ENCODE measurements at places on chromosomes 12 and 14.

- no peak for DNase-seq
Measured at GRCh38 chr12:84998341-84998740, 37.7 kb downstream of the TSPAN19 start.

DNA sequence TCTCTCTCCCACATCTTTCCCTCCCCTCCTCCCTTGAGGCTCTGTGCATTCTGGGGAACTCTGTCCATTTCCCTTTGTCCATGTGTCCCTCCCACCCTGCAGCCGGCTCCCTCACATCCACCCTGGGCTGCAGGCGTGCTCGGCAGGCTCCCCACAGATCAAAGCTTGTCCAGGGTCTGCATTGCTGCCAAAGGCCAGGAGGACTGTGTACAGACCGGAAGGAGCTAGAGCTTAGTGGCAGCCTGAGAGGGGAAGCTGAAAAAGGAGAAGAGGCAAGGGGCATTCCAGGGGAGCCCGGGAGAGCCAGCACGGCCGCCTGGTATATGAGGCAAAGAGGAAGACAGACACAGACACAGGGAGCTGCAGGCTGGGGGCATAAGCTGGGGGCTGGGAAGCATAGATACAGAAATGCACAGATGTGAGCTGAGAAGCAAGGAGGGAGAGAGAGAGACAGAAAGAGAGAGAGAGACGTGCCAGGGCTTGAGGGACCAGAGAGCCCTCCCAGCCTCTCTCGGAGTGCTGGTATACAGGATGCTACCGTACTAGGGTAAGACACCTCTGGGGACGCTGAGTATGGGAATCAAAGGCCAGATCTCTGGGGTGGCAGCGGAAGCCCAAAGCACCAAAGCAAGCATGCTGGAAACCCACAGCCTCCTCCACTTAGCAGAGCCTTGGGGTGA is 3.3 kb downstream of the CD4 start:
- no peak for DNase-seq

- DNase-seq, result no peak
Measured at GRCh38 chr14:96734076-96734622, 63.0 kb upstream of the VRK1 start.

- no peak for DNase-seq
Measured at GRCh38 chr12:132513070-132513398, 23.1 kb downstream of the FBRSL1 start.

DNA sequence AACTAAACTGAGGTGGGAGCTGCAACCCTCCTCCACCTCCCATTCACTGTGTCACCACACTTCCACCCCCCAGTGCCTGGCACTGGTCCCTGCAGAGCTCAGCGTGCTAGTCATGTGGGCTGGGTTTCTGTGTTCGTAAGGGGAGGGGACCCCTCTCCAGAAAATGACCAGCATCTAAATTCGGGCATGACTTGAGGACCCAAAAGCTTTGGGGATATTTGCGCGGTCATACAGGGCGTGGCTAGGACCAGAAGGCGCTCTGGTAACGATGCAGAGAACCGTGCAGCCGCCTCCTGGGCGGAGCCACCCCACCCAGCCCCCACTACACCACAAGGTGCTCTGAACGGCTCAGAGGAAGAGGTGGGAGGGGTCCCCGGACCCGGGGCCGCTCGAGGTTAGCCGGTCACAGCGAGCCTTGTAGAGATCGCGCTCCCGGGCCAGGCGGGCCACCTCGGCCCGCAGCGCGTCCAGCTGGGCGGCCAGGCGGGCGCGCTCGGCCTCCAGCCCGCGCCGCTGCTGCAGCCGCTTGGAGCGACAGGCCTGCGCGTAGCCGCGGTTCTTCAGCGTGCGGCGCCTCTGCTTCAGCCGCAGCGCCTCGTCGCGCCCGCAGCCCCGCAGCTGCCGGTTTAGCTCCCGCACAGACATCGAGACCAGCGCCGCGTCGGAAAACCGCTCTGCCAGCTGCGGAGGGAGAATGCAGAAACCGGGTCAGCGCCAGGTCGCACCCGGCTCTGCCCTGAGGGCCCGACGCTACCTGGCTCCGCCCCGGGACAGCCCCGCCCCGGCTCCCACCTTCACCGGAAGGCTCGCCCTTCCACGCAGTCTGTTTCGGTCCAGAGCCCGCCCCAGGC is 9.8 kb downstream of the CPNE6 start:
- peak; percentile 38 for DNase-seq

DNA sequence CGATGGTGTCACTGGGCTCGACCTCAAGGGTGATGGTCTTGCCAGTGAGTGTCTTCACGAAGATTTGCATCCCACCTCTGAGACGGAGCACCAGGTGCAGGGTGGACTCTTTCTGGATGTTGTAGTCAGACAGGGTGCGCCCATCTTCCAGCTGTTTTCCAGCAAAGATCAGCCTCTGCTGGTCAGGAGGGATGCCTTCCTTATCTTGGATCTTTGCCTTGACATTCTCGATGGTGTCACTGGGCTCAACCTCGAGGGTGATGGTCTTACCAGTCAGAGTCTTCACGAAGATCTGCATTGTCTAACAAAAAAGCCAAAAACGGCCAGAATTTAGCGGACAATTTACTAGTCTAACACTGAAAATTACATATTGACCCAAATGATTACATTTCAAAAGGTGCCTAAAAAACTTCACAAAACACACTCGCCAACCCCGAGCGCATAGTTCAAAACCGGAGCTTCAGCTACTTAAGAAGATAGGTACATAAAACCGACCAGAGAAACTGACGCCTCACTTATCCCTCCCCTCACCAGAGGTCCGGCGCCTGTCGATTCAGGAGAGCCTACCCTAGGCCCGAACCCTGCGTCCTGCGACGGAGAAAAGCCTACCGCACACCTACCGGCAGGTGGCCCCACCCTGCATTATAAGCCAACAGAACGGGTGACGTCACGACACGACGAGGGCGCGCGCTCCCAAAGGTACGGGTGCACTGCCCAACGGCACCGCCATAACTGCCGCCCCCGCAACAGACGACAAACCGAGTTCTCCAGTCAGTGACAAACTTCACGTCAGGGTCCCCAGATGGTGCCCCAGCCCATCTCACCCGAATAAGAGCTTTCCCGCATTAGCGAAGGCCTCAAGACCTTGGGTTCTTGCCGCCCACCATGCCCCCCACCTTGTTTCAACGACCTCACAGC is 717 bp downstream of the UBC start:
- peak; percentile 92 for DNase-seq

DNA sequence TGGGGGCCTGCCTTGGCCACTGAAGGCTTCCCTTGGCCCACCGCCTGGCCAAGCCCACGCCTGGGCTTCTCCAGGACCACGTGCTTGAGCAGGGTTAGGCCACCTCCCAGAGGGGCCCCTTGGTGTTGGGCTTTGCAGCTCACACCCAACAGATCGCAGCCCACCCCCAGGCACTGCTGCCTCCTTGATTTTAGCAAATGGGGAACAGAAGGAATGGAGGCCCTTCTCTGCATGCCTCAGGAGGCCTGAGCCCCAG is 23.3 kb downstream of the RAB35 start:
- DNase-seq, result no peak

- peak; percentile 88 for DNase-seq
Measured at GRCh38 chr12:3073438-3074250, 3.5 kb upstream of the TSPAN9 start.

- no peak for DNase-seq
Measured at GRCh38 chr12:104643093-104643818, 186.5 kb downstream of the CHST11 start.

- DNase-seq, result no peak
Measured at GRCh38 chr12:74816398-74817175, 279.0 kb downstream of the ATXN7L3B start.

DNA sequence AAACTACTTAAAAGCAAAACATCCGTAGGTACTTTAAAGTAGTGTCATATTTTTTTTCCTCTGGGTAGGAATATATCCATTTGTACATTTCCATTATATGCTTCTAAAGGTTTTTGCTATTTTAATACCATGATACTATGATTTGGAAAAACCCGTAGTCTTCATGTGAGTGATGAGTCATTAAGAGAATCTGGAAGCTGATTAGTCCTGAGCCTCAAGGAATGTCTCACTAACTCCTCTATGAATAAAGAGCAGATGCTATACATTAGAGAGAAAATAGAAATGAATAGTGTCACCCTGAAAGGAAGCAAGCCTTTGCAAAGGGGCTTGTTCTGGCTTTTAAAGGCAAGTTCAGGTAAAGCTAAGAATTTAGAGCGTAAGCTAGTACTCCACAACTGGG is 432.1 kb downstream of the CCDC91 start:
- DNase-seq, result no peak

- DNase-seq, result peak; percentile 92
Measured at GRCh38 chr12:124727264-124727800, 136.3 kb downstream of the SCARB1 start.

- DNase-seq, result peak; percentile 31
Measured at GRCh38 chr14:63032076-63032475, 13.2 kb downstream of the KCNH5 start.

- DNase-seq, result no peak
Measured at GRCh38 chr12:52530366-52530765, 10.2 kb upstream of the KRT5 start.

DNA sequence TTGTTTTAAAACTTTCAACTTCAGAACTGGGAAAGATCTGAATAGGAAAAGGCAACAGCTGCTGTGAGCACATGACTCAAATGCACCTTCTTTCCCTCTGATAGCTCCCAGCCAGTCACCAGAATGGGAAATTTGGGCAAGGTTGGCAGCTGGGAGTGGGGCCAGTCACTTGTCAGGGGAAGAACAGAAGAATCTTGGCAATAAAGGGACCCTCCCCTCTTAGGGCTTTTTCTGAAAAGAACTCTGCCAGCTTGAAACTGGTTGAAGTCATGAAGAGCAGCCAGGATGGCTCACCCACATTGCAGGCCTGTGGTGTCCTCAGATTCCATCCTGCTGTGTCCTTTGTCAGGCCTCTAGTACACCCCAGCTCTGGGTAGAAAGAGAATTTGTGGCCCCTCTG is 10.3 kb upstream of the RIC8B start:
- DNase-seq, result no peak
